Hypothalamus (tissue), 51 donors: ENCODE measurements at places on chromosomes 7 and 10.

DNA sequence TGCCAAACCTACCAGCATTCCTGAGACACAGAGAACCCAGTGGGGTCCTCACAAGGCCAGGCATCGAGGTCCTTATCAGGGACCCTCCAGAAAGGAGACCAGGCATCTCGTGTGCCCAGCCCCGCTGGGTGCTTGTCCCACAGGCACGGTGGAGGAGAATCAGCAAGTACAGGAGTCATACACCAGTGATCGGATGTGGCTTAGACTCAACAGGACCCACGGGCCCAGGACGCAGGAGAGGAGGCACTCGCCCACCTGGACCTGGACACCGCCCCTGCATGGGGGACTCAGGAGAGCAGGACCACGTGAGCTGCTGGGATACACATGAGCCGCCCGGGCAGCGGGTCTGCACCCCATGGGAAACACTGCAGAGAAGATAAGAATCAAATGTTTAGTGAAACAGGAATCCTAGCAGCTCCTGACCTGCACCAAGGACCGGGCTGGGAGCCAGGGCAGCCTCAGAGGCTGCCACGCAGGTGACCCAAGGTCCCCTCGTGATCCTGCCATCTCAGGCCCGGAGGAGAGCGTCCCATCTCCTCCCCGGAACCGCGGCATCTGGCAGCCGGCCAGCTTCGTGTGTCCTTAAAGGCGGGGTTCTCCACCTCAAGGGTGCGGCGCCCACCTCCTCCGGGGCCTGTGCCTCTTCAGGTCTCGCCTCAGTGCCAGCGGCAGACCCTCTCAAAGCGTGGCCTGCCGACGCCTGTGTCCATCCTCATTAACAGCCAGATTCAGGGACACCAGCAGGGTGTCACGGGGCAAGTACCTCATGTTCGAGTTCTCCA, 59.2 kb downstream of the FOXL3 start:
- DNase-seq, result no peak

GRCh38 chr7:33757050-33757449, 148.3 kb upstream of the BMPER start:
- no peak for DNase-seq

DNA sequence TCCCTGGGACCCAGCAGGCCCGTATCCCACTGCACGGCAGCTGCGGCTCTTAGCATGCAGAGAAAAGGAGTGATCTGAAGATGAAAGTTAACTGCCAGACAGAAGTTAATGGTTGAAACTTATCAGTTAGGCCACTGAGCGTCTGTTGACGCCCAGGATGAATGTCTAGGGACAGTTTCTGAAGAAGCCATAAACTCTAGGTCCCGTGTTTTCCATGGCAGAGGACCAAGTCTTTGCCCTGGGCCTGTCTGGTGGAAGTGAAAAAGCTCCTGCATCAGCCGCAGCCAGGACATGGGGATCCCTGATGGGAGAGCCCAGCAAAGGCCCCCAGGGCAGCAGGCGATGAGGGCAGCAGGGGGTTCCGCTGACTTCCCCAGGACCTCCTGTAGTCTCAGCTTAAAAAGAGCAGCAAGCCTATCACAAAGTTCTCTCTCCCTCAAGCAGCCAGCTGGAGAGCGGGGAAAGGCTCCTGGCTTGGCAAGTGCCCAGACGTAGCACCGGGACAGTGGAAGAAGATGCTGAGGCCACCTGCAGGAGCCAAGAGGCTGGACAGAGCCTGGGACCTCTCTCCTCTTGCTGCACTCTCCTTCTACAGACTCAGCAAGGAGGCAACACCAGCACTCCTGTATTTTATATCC, 79.6 kb downstream of the TNS3 start:
- DNase-seq, result no peak

DNA sequence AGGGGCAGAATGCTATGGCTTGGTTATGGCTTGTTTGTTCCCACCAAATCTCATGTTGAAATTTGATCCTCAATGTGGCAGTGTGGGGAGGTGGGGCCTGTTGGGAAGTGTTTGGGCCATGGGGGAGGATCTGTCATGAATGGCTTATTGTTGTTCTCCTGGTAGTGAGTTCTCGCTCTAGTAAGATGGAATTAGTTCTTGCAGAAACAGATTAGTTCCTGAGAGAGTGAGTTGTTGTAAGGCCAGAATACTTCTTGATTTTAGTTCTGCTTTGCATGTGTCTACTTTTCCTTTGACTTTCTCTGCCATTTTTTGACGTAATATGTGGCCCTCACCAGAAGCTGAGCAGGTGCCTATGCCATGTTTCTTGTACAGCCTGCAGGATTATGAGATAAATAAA, 188.2 kb downstream of the KIF20B start:
- no peak for DNase-seq

DNA sequence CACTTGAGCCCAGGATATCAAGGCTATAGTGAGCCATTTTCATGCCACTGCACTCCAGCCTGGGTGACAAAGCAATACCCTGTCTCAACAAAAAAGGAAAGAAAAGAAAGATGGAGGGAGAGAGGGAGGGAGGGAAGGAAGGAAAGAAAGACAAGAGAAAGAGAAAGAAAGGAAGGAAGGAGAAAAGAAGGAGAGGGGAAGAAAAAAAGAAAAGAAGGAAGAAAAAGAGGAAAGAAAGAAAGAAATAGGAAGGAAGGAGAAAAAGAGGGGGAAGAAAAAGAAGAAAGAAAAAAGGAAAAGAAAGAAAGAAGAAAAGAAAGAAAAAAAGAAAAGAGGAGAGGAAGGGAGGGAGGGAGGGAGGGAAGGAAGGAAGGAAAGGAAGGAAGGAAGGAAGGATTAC, 321.5 kb upstream of the CNTNAP2 start:
- no peak for DNase-seq

- no peak for DNase-seq
These were observed 89.3 kb upstream of the PRKCQ start for GRCh38 chr10:6669269-6669859.

- DNase-seq, result no peak
These were observed 43.2 kb downstream of the GSDME start for GRCh38 chr7:24713850-24714675.

- no peak for DNase-seq
These were observed 386 bp upstream of the AS3MT start for GRCh38 chr10:102868911-102869257.
